ENCODE measurements at places on chromosomes 4 and X.

DNA sequence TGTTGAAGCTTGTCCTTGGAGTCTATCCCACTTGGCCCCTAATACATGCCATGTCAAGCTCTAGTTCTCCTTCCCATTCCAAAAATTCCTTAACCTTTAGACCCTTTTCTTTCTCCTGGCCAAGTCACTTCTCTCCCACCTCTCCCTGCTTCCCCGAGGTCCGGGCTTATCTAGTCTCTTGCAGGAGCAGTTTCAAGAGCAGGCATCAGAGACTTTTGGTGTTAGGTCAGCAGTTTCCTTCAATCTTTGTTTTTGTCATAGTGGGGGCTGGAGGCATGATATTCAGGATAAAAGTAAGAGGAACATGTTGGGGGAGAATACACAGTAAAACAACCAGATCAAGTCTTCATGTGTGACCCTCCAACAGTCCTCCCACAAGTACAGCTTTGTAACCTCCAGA is 11.5 kb upstream of the IDS start:
- no peak for DNase-seq

- no peak for DNase-seq
Measured at GRCh38 chr4:1463927-1464540, 57.8 kb upstream of the NKX1-1 start.

DNA sequence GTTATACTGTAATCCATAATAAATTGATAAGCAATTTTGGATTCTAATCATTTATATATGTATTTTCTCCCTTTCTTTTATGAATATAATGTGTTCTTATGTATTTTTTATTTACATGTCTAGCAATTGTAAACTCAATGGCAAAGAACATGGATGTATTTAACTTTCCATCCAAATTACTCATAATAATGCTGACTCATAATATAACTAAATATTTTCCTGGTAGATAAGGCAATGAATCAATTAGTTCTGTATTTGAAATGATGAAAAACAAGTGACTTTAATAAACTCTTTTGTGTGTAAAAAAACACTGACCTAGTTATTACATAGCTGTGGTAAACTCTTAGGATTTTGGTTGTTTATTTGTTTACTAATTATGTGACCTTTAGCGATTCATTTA is 211.2 kb downstream of the DTHD1 start:
- no peak for DNase-seq

DNA sequence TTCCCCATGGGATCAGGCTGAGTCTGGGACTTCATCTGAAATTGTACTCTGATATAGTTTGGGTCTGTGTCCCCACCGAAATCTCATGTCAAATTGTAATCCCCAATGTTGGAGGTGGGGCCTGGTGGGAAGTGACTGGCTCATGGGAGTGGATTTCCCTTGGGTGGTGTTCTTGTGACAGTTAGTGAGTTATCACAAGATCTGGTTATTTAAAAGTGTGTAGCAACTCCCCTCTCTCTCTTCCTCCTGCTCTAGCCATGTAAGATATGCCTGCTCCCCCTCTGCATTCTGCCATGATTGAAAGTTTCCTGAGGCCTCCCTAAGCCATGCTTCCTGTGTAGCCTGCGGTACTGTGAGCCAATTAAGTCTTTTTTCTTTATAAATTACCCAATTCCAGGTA is 61.0 kb downstream of the RASGEF1B start:
- DNase-seq, result no peak

DNA sequence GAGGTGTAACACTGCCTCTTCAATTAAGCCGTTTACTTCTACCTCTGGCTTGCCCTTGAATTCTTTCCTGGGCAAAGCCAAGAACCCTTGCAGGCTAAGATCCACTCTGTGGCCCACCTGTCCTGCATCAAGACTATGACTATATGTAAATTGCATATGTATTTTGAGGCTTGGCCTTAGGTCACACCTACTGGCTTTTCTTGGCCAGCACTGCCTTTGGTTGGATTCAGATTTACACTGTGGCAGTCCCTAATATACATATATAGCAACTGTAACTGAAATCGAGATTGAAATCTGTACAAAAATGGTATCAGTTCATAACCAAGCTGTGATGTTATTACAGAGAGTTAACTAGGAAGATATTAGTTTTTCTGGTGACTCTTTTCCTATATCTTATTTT is 151.5 kb downstream of the CFAP47 start:
- no peak for DNase-seq

GRCh38 chr4:38136604-38137003 is 176.4 kb downstream of the PTTG2 start:
- no peak for DNase-seq

DNA sequence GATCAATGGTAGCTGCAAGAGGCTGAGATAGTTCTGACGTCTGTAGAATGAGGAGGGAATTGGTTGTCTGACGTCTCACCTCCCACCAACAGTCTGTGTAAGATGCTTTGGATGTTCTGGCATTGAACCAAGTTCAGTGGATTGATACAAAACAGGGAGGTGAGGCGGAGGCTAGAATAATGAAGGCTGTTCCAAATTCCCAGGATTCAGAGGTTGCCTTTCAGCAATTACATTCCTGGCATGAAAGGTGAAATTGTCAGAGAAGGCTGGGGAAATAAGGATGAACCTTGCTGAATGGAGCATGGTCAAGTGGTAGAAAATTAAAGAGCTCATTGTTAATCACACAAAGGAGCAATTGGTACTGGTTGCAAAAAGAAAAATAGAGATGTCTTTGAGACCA is 241.6 kb downstream of the FBXW7 start:
- DNase-seq, result no peak

- DNase-seq, result no peak
Measured at GRCh38 chr4:141605425-141605856, 30.9 kb upstream of the IL15 start.
